ENCODE measurements at places on chromosomes 4 and X.

DNA sequence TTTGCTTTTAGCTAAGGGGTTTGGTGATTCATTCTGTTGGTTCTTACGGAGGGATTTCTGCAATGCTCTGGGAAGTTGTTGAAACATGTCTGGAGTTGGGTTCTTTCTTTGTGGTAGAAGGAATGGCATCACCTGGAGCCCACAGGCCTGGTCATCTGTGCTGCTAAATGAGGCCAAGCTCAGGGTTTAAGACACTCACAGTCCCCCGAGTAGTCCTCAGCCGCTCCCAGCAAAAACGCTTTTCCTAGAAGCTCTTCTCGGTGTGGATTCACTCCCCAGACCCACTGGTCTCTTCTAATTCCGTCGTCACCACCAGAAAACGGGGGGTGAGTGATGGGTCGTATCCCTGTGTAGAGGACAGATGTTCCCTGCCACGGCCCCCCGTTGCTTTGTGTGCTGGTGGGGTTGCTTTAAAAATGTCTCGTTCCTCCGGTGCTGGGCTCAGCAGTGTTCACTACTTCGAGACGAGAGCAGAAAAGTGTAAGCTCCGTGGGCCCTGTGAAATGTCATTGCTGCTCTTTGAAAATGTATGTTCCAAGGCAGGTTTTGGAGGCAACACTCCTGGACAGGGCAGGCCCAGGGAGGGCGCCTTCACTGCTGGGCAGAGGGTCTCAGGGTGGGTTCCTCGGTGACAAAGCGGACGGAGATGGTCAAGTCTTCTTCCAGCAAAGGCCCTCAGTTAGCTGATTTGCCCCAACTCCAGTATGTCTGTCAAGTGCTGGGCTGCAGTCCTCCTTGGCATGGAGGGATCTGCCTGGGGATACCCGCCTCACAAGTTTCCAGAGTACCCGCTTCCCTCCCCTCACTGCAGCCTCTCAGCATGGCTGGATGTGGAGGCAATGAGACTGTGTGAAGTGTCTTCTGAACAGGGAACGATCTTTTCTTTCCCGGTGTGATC is 37.3 kb downstream of the PSAPL1 start:
- no peak for DNase-seq

DNA sequence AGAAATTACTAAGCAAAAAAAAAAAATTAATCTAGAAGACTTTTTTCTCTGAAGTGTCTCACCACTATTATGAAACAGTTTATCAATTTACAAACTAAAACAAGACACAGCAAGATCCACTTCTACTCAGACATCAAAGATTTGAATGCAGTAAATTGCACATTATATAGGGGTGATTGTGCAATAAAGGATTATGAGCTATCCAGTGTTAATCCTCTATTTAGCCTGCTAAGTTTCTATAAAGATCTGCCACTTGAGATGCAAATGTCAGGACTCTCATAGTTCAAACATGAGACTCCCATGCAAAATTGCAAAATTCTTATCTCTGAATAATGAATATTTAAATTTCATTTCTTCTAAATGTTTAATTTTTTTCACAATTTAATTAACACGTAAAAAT is 2.2 kb downstream of the TECRL start:
- DNase-seq = no peak

DNA sequence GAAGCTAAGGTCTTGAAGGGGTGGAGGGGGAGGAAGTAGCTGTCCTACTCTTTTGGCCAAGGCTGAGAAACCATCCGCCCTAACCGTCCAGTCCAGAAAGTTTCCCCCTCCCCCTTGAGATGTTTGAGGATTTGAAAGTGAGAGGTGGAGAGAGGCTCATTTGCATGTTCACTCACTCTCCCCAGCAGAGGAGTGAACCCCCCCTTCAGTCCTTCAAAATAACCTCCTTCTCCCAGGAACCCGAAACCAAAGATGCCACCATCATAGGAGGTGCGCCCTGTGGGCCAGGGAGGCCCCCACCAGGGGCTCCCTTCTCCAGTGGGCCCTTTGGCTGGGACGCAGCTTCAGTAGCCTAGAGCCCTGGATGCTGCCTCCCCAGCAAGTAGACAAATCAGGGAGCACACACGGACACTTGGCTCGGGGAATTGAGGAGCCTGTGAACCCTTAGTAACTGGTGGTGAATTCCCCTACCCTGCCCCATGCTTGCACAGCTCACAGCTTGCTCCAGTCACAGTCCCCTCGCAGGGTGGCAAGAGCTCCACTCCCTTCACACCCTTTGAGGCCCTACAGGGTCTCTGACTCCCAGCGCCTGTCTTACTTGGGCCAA is 25.6 kb downstream of the ELF4 start:
- DNase-seq = no peak

GRCh38 chrX:23844502-23845138 is 61.6 kb downstream of the SAT1 start:
- DNase-seq = no peak

GRCh38 chr4:140579278-140579677 is 10.5 kb upstream of the UCP1 start:
- DNase-seq = no peak

DNA sequence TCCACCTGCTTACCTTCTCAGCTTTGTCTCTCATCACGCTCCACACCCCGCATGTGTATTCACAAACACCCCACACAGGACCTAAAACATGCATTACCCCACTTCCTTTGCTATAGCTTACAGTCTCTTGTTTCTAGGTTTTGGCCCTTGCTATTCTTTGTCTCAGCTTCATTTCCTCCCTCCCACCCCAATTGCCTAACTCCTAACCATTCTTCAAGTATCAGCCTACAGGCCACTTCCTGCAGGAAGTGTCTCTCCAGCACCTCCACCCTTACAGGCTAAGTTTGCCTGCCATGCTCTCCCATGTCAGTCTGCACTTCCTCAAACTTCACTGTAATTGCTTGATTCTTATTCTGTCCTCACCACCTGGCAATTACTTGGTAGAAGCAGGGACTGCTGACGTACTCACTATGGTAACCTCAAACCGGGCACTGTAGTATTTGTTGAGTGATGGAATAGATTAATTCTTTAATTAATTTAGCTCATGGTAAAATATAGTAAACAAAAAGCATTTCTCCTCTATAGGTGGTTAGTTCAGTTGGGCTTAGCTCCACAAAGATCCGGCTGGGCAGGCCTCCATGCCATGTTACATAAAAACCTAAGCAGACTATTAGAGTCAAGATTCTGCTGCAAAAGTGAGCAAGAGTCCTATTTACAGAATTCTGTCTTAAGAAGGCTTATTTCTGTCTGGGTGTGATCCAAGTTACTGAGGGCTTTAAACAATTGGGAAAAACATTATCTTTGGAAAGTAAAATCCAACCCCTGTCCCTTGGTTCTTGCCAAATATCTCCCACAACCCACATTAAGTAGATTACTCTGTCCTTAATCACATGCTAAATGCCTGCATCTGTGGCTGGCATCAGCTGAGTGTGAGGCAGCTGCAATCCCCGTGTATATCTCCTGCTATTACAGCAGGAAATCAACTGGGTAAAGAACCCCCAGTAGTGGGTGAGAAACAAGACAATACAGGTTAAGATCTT is 124.7 kb upstream of the CPEB2 start:
- DNase-seq = peak; percentile 22

GRCh38 chr4:137427411-137427810 is 104.9 kb downstream of the PCDH18 start:
- no peak for DNase-seq

DNA sequence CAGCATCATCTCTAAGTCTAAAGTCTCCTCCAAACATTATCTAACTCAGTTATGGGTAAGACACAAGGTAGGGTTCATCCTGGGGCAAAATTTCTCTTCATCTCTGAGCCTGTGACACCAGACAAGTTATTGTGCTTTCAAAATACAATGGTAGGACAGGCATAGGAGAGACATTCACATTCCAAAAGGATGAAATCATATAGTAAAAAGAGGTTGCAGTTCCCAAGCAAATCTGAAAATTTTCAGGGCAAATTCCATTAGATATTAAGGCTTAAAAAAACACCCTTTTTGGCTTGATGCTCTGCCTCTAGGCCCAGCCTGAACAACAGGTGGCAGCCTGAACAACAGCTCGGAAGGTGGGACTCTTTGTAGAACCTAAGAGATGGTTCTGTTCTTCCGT is 448.3 kb upstream of the SLIT2 start:
- DNase-seq = no peak

GRCh38 chrX:70322784-70323183 is 32.9 kb downstream of the KIF4A start:
- DNase-seq = no peak

GRCh38 chr4:126221282-126221681 is 906.5 kb downstream of the FAT4 start:
- no peak for DNase-seq

GRCh38 chr4:121112530-121112929 is 40.2 kb upstream of the NDNF start:
- DNase-seq = no peak

DNA sequence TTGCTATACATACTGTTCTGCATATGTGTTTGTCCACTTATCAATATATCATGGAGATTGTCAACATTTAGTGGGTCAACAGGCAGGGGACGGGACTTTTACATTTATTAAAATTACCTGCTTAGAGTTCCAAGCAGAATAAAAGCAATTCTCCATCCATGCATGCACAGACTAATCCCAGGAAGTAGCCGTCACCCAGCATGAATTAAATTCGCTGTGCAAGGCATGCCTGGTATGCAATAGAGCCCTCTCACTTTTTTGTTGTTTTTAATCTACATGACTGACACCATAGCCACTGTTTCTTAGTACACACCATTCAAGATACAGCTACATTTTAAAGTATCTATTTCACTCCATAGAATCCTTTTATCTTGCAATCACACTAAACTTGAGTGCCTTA is 108.9 kb downstream of the USP46 start:
- DNase-seq = no peak

GRCh38 chr4:179626687-179627086 is 2184.4 kb upstream of the AGA start:
- no peak for DNase-seq

- no peak for DNase-seq
Measured at GRCh38 chr4:147786031-147786430, 54.1 kb downstream of the ARHGAP10 start.

GRCh38 chr4:14445882-14446281 is 556.4 kb upstream of the CPEB2 start:
- no peak for DNase-seq

GRCh38 chrX:106932960-106933537 is 12.8 kb downstream of the CLDN2 start:
- DNase-seq = no peak

- no peak for DNase-seq
Measured at GRCh38 chrX:22338740-22339139, 66.0 kb downstream of the CBLL2 start.

DNA sequence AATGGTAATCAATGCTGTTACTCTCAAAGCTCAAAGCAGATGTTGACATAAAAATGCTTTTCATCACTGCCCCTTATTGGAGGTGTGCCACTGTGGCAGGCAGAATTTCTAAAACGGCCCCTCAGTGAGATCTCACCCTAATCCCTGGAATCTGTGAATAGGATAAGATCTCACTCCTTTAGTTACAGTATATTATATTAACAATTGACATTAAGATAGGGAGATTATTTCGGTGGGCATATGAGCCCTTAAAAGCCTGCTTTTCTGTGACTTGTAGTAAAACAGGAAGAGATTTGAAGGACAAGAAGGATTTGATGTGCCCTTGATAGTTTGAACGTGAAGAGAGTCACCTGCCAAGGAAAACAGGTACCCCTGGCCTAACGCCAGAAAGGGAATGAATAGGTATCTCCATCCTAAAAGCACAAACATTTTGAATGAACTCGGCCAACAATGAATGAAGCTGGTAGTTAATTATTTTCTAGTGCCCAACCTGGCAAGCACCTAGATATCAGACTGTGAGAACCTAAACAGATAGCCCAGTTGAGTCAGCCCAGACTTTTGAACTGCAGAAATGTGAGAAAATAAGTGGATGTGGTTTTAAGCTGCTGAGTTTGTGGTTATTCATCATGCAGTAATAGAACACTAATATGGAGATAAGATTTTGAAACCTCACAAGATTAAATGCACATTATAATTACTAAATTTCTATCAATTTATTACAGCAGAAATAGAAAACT is 881.6 kb downstream of the PCDH18 start:
- no peak for DNase-seq

GRCh38 chrX:96372313-96373046 is 312.2 kb upstream of the DIAPH2 start:
- DNase-seq = no peak

GRCh38 chr4:122227202-122227601 is 75.1 kb downstream of the BLTP1 start:
- no peak for DNase-seq

- no peak for DNase-seq
Measured at GRCh38 chr4:40552536-40552935, 77.1 kb downstream of the RBM47 start.

DNA sequence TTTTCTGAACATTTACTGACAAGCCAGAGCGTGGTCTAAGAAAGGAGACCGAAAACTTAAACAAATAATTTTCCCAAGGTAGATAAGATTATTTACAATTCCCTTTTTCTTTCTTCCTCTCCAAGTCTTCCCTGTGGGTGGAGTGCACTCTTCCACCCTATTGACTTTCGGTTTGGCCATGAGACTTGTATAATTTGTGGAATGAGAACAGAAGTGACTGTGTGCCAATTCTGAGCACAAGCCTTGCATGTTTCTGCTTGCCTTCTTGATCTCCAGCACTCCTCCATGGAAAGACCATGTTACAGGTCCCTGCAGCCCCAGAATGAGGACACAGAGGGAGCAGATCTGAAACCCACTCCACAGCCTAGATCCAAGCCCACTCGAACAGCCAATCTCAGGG is 150.0 kb upstream of the HPGD start:
- DNase-seq = no peak

DNA sequence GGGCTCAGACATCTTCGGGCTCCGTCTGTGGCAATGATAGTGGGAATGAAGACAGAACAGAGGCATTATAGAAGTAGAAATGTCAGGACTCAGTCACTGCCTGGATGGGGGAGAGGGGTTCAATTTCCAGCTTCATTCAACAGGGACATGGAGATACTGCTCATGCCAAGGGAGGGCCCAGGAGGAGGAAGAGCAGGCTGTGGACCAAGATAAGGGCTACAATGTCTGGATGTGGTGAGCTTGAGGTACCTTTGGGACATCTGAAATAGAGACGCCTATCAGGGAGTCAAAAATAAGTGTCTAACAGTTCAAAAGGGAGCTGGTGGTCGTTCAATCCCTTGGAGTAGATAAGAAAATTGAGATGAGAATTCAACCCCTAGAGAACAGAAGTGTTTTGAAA is 34.5 kb downstream of the ELF4 start:
- no peak for DNase-seq

- DNase-seq = no peak
Measured at GRCh38 chrX:42900947-42901346, 123.0 kb upstream of the PPP1R2C start.
